ENCODE measurements at places on chromosomes 4 and X. TPM values are rescaled to one million over a fixed set of nuclear protein-coding genes. Genes with fewer than 3 reads are reported as not detected.

GRCh38 chr4:169109035-169109675 lies 99.1 kb upstream of the CBR4 start:
- no peaks in the 10 kb centered on the region for H3K27me3 ChIP-seq
- peaks cover 12% of the 10 kb centered on the region for H3K36me3 ChIP-seq
- no peak for DNase-seq
- H3K27ac ChIP-seq, result no peak overlapping the region
- no peak overlapping the region for H3K4me3 ChIP-seq

- no peaks in the 10 kb centered on the region for H3K27me3 ChIP-seq
- H3K4me1 ChIP-seq, result no peaks in the 10 kb centered on the region
- no peak for DNase-seq
These were observed 35.4 kb downstream of the CEP44 start for GRCh38 chr4:174318829-174319764.

NMU gene
- total RNA-seq, result 8.1 TPM

CTAG1A gene
- total RNA-seq, result not detected

S100G gene
- not detected for total RNA-seq

CLCN3 gene
- 19.6 TPM for total RNA-seq

GRCh38 chr4:21271439-21272052 lies 571.3 kb downstream of the PACRGL start:
- H3K4me1 ChIP-seq, result no peaks in the 10 kb centered on the region
- H3K4me3 ChIP-seq, result no peak overlapping the region
- no peaks in the 10 kb centered on the region for H3K27me3 ChIP-seq
- H3K36me3 ChIP-seq, result no peaks in the 10 kb centered on the region
- H3K27ac ChIP-seq, result no peak overlapping the region
- no peak for DNase-seq

DNA sequence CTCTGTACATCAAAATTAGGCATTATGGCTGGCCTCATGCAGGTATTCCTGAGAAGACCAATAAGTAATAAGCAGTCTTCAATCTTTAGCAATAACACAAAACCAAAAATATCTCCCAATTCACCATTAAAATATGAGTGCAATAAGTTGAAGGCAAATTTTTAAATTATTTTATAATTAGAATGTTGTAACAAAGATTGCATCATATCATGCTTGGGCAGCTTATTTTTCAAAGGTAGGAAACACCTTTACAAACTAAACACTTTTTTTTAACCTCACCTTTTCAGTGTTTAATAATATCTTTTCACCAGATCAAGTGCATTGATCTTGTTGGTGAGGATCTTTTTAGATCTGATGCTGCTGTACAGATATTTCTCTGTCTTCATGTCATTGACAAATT lies 592.9 kb upstream of the PITX2 start:
- H3K36me3 ChIP-seq, result no peaks in the 10 kb centered on the region
- H3K4me1 ChIP-seq, result no peaks in the 10 kb centered on the region
- no peak for DNase-seq
- no peaks in the 10 kb centered on the region for H3K27me3 ChIP-seq
- H3K27ac ChIP-seq, result no peak overlapping the region

PDGFRA gene
- total RNA-seq, result 141 TPM

FAM53A gene
- 13.8 TPM for total RNA-seq

SPIN4 gene
- total RNA-seq, result 2.9 TPM

EDNRA gene
- 41.5 TPM for total RNA-seq
